ENCODE measurements at places on chromosomes 6 and 20.

- DNase-seq = no peak
Measured at GRCh38 chr6:43740321-43740960, 29.6 kb upstream of the VEGFA start.

- no peak for DNase-seq
Measured at GRCh38 chr20:29878281-29878741, 1379.2 kb upstream of the DEFB115 start.

DNA sequence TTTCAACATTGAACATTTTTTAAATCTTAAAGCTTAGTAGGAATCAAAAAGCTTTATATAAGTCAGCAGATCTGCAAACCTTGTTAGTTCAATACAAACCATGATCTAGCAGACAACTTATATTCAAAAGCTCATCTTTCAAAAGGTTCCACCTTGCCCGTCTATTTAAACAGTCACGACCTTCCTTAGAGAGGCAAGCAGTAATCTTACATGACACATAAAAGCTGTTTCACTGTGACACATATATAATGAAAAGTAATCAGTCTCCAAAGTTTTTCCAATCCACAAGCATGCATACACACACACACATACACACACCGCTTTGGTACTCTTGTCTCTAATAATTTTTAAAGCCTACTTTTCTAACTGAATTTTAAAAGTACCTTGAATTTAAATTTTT lies 12.9 kb downstream of the SOD2 start:
- DNase-seq = no peak

GRCh38 chr20:40225596-40225995 lies 463.4 kb downstream of the MAFB start:
- DNase-seq = no peak

DNA sequence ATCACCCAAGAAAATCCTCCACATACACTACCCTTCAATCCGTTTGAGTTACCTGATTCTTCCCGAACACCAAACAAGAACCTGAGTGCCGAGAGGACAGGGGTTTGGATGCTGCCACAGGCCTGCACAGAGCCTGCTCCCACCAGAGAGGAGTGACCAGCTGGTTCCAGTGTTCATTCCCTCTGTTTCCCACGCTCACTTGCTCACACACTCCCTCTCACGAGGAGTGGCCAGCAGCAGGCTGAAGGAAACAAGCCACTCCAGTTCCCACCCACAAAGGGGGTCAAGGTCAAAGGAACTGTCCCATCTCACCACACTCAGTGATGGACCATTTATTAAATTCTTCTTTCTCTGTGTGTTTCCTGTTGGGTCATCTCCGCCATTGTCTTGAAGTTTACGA lies 97.2 kb upstream of the SNX9 start:
- no peak for DNase-seq

DNA sequence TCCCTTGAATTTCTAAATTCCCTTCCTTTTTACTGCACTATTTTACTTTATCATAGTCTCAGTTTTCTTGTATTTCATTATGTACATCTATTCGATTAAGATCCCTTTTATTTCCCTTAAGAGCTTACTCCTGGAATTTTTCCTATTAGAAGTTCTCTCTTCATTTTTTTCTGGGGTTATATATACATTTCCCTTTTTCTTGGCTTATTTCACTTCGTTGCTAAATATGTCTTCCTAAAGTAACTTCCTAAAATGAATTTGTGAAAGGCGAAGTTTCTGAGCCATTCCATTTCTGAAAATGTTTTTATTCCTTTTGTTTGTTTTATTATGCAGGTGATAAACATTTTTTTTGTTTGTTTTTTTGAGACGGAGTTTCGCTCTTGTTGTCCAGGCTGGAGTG lies 5.9 kb upstream of the CD109 start:
- DNase-seq = no peak

DNA sequence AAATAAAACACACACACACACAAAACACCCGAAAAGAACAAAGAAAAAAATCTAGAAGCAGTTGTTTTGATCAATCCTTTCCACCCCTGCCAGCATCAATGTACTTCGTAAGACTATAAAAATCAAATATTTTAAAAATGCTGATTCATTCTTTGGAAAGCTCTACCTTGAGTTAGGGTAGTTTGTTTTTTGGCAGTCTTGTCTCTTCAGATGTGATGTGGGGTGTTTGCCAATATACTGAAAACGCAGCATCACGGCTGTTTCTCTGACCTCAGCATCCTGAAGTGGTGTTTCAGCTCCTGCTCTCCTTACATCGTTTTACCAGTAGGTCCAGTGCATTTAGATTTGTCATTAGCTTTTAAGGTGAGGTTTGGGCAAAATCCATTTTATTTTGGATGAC lies 526.0 kb downstream of the UTRN start:
- no peak for DNase-seq

GRCh38 chr20:52454660-52455059 lies 263.1 kb upstream of the ZFP64 start:
- DNase-seq = no peak

DNA sequence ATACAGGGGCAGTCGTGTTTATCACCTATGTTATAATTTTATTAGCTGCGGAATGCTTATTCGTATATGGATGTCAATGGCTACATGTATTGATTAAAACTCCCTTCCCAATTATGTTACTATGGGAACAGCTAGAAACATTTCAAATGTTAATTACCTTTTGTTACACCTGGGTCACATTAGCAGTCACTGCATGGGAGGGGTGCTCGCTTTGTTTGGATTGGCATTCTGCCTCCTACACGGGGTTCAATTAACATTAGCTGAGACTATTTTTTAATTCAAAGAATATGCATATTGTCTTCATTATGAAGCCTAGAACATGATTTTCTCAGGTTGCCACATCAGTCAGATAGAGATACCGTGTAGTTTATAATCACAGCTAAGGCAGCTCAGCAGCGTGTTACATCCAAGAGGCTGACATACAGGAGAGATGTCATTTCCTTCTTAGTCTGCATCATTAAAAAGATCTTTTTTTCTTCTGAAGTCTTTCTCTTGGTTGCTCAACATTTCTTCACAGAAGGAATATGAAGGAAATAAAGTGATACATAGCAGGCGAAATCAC lies 76.2 kb upstream of the RPS6KA2 start:
- no peak for DNase-seq

GRCh38 chr20:4109307-4109940 lies 94.1 kb upstream of the RNF24 start:
- no peak for DNase-seq

GRCh38 chr6:128478230-128479047 lies 42.0 kb downstream of the PTPRK start:
- DNase-seq = no peak

DNA sequence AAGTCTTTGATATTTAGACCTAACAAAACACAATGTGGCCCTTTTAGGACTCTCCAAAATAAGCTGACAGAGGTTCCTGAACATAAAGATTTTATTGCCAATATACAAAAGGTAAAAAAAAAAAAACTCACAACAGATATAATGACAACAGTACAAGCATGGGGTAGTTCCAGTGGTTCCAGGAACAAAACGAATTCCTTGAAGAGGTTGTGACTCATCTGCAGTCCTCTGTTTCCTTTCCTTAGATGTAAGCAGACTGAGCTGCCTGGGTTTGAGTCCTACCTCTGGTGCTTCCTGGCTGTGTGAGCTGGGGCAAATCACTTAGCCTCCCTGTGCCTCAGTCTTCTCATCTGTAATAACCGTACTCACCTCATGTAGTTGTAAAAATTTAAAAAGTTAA lies 13.3 kb upstream of the CTAGE9 start:
- no peak for DNase-seq

DNA sequence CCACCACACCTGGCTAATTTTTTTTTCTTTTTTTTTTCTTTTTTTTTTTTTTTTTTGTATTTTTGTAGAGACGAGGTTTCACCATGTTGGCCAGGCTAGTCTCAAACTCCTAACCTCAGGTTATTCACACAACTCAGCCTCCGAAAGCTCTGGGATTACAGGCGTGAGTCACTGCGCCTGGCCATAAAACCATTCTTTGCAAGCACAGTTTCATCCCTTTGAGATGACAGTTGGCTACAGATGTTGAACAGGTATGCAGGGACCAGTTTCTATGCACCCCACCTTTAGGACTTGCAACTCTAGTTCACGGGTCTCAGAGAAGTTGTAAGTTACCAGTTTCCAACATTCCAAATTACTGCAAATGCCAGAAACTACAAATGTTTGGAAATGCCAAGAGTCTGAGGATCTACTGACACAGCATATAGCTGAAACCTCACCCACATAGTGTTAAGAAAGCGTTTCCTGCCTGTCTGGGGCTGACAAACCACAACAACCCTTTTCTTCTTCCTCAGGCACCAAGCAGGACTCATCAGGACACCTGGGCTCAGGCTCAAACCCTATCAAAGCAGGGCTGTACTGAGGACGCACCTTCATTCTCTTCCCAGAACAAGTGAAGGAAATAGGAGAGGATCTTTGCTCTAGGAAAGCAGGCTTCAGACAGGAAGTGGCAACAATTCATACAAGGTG lies 22.9 kb downstream of the ARHGAP18 start:
- peak; percentile 33 for DNase-seq

DNA sequence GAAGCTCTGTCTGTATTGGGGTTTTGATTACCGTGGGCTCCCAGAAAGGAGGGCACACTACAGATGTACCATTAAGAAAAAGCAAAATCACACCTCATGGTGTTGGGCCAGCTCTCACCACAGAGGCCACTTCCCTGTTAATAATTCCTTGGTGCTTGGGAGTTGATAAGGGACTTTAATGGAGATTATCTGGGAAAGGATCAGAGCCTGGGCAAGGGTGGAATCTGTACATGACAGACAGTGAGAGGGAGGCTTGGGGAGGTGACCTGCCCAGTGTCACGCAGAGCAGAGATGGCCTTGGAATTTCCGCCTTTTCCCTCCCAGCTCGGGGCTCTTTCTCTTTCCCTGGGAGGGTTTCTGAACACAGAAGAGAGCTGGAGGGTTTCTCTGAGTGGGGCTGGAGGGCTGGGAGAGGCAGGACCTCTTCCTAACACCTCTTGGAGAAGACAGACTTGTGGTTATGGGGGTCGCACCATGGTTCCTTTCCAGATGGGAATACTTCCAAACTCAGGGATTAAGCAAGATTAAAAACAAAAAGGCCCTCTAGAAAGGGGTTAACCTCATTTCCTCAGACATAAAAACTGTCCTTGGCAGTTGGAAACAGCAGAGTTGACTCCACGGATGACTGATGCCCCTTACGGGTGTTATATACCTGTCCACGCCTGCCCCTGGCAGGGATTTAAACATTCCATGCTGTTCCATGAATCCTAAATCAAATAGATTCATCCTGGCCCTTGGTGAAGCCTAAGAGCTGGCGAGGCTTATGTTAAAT lies 16.8 kb upstream of the KCNK16 start:
- no peak for DNase-seq

- DNase-seq = no peak
Measured at GRCh38 chr20:54306985-54307710, 99.3 kb downstream of the PFDN4 start.

DNA sequence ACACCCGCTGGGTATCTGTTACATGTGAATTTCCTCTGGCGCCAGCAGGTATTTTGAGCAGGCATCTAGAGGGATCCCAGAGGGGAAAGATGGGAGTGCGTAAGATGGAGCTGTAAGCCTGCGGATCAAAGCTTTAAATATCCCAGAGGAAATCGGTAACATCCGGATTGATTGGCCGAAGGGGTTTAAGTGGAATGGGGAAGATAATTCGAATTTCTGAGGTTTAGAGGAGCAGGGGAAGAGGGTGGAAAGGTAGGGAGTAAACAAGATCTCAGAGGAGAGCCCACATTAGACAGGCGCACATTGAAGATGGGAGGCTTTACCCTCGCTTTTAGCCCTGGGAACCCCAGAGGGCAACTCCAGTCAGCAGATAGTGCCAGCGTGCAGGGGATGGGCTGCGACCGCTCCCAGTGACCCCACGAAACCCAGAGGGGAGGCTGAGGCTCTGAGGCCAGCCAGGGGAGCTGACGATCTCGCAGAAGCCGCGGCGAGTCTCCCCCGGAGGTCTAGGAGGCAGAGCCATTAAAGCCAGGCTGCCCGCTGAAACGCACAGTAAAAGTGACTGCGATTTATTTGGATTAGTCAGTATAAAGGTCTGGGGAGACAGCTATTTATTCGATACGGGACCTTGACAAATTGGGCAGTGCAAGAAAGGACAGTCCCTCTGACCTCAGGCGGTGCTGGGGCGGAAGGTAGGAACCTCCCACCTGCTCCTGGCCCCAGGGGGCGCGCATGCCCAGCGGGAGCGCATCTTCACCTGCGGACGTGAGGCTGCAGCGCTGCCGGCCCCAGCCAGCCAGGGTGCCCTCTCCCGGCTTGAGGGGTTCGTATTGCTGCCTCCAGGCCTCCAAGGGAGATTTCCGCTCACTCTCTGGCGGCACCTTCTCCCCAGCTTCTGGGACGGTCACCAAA lies 34.3 kb upstream of the TCF21 start:
- DNase-seq = no peak

DNA sequence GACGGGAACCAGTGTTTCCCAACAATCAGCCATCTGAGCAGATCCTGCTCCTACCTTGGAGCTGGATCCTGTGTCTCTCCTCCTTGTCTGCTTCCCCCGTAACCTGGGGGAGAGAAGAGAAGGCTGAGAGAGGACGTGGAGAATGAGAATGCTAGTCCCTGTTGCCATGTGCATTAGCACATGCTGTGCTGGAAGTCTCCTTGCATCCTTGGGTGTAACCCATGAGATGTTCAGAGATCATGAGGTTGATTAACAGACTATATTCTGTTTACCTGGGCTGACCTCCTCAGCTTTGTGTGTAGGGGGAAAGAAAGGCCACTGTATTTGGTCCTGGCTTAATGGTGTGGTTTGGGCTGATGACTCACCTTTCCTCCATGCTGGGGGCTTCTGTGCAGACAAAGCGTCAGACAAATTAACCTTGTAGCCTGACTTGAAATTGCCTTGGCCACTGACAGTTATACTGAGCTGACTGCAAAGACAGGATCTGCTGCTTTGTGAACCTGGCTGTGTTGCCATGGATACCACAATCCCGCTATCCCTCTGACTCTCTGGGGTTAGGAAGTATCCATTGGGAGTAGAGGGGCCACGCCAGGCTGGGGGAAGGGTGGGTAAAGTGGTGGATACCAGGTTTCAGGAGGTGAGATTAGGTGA lies 243.7 kb upstream of the CHD6 start:
- no peak for DNase-seq

- no peak for DNase-seq
Measured at GRCh38 chr20:5663396-5663795, 86.8 kb upstream of the SHLD1 start.

- DNase-seq = no peak
Measured at GRCh38 chr6:158539413-158539812, 20.5 kb upstream of the TMEM181 start.

DNA sequence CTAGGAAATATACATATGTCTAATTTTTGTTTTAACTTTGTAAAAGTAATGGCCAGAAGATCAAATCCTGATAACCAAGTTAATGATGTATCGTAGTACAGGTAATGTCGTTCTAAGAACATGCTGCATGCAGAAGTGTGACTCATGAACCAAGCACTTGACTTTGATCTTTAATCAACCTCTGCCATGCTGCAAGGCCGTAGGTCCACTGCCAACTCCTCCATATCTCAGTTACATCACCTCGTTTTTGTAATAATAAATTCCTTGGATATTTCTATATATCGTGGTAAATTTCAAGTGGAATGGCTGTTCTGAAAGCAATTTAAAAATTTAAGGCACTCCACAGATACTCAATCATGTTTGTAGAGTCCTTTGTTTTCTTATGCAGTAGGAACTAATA lies 771.7 kb downstream of the EPHA7 start:
- DNase-seq = no peak
